ENCODE measurements at places on chromosomes 16 and 17.

DNA sequence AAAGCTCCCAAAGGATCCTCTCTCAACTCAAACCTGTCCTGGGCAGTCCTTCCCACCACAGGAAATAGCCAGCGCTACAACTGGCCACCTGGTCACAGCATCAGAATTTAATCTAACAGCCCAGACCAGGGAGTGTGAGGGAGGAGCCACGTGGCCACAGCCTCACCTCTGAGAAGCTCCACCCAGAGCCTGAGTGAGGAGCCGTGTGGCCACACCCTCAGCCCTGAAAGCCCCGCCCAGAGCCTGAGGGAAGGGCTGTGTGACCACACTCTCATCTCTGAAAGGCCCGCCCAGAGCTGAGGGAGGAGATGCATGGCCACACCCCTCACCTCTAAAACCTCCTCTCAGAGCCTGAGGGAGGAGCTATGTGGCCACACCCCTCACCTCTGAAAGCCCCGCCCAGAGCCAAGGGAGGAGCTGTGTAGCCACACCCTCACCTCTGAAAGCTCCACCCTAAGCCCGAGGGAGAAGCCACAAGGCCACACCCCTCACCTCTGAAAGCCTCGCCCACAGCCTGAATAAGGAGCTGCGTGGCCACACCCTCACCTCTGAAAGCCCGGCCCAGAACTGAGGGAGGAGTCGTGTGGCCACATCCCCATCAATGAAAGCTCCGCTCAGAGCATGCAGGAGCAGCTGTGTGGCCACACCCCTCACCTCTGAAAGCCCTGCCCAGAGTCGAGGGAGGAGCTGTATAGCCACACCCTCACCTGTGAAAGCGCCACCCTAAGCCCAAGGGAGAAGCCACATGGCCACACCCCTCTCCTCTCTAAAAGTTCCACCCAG lies 28.6 kb downstream of the SLC38A8 start:
- peak; percentile 84 for DNase-seq

- DNase-seq: no peak
Observed at GRCh38 chr17:2899906-2900305, 103.7 kb downstream of the RAP1GAP2 start.

- no peak for DNase-seq
Observed at GRCh38 chr16:75532142-75532765, 3.7 kb downstream of the CHST5 start.

GRCh38 chr17:39151943-39152818 lies 744 bp upstream of the PLXDC1 start:
- no peak for DNase-seq

DNA sequence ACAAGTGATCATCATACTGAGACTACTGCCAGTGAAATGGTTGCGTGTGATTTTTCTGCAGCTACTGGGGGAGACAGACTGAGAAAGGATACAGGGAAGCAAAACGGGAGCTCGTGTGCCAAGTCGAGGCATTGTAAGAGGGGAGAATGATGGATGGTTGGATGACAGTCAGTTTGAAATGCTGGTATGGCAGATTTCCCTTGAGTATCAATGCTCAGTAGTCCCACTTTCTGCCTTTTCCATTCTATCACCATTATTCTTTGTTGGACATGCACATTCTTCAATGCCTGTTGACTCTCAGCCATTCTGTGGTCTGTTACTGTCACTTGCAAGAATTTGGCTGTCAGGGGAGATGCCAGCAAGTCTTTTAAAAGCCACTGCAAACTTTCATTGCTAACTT lies 510.6 kb upstream of the RBFOX1 start:
- no peak for DNase-seq

DNA sequence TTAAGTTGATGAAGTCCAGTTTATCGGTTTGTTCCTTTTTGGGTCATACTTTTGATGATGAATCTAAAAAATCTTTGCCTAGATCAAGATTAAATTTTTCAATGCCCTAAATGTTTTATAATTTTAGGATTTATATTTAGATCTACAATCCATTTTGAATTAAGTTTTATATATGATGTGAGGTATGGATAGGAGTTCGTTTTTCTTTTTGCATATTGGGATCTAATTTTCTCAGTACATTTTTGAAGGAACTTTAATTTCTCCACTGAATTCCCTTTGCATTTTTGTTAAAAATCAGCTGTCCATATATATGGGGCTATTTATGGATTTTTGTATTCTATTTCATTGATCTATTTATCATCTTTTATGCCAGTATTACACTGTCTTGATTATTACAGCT lies 125.5 kb upstream of the HS3ST2 start:
- DNase-seq: no peak

DNA sequence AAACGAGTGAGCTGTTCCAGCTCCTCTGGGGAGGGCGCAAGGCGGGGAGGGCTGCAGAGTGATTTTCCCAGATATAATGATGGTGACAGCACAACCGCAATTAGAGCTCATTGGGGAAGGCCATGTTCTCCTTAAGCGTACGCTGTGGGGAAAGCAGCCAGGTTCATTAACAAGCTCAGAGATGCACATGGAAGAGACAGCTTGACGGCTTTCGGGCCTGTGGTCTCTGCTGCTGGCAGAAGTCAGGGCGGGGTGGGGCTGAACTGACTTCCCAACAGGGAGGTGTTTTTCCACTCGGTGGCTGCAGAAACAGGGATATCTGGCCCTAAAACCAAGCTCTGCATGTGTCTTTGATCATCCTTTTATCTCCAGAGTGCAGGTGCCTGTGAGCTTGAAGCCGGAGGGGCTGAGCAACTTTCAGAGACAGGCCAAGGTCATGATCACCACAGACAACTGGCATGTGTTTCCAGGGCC lies 24.0 kb upstream of the CACNG1 start:
- no peak for DNase-seq

GRCh38 chr17:45985447-45985846 lies 13.6 kb upstream of the STH start:
- DNase-seq: no peak

Measured in activated CD8-positive, alpha-beta memory T cell treated with anti-CD3 and anti-CD28 coated beads, Interleukin-2, amount 50 U/mL, for 48 hours (primary cell).